ENCODE measurements at places on chromosomes 7 and 10.

DNA sequence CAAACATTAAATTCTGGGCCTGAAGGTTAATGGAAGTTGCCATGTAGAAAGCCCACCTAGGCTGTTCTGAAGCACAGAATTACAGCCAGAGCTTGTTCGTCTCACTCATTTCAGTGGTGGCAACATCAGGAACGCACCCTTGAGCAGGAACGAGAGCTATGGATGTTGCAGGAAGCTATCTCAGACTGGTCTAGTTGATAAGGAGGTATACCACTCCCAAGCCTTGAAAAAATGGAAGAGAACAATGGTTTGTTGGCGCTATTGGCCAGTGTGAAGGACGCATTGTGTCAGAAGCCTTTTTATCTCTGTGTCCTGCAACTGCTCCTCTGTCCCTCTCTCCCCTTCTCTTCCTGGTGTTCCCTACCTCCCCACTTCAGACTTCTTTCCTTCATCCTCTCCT lies 60.9 kb upstream of the RAPGEF5 start:
- no peak for DNase-seq

DNA sequence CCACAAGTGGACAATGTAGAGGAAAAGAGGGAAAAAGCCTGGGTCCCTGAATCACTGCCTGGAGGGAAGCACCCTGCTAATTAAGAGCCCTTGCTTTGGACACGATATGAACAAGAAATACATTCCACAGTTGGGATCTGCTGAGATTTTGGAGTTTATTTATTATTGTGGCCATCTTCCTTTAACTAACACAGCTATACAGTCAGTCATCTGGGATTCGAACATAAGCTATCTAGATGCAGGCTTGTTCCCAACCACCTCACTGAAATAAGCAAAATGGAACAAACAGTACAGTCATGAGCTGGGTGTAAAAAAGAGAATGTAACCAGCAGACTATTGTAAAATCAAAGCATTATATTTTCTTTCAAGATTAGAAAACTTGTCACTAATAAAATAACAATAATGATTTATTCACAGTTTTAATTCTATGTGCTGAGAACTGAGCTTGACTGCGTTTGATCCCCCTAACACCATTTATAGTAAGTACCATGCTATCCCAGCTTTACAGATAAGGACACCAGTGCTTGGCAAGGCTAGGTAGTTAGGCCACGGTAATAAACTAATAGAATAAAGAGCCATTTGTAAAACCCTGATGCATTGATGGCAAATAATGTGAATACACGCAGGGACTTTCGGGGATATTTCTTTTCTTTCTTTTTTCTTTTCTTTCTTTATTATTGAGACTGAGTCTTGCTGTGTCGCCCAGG lies 223.8 kb upstream of the KLF6 start:
- DNase-seq, result no peak

- DNase-seq, result no peak
Observed at GRCh38 chr10:109593682-109594081, 329.6 kb downstream of the XPNPEP1 start.

DNA sequence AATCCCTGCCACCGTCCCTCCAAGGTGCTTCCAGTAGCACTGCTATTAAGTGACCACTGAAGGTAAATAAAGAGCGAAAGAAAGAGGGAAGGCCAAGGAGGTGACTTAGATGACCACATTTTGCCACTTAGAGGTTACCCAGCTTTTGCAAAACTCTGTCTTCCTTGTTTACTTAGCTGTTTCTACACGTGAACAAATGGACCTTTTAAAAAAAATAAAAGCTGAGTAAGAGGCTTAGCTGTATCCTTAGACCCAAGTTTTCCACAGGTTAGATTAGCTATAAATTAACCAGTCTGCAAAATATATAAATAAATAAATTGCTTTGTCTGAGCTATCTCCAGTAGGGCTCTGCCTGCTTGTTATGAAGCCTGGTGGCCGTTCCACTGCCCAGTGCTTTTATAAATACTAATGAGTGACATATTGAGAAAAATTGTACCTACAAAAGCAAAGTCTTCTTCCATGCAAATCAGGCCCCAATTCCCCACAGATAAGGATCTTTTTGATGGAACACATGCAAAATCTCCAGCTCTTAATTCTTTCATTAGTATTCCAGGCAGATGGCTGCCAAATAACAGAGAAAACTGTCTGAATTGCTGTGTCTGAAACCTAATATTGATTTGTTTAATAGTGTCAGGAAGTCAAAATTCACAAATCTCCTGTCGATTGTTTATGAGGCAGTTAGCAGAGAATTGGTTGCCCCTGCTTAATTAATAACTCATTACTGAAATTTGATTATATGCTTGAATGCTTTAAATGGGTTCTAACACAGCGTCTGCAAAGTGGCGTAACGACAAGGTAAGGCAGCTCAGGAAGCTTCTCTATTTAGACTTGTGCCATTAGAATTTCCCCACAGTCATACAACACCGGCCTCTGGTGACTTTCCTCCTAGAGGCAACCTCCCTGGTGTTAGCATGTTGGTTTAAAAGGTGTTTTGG lies 176.7 kb downstream of the EMX2 start:
- no peak for DNase-seq
